Left lung (tissue), 14 donors: ENCODE measurements at places on chromosomes 2 and 18. TPM values are rescaled to one million over a fixed set of nuclear protein-coding genes. Genes with fewer than 3 reads are reported as not detected.

GRCh38 chr2:170742896-170743529 lies 27.2 kb upstream of the ERICH2 start:
- no peak for DNase-seq
- no peaks in the 10 kb centered on the region for H3K27me3 ChIP-seq
- H3K27ac ChIP-seq, result no peak overlapping the region
- no peaks in the 10 kb centered on the region for H3K36me3 ChIP-seq

GRCh38 chr18:5488844-5489243 lies 55.0 kb downstream of the EPB41L3 start:
- no peak for DNase-seq
- no peak overlapping the region for H3K27ac ChIP-seq
- H3K4me3 ChIP-seq, result no peak overlapping the region
- H3K36me3 ChIP-seq, result peaks cover 12% of the 10 kb centered on the region
- no peaks in the 10 kb centered on the region for H3K4me1 ChIP-seq

GRCh38 chr2:25337276-25337675 lies 4.4 kb downstream of the DNMT3A start:
- H3K4me3 ChIP-seq, result no peak overlapping the region
- no peak for DNase-seq
- H3K36me3 ChIP-seq, result no peaks in the 10 kb centered on the region
- H3K27ac ChIP-seq, result no peak overlapping the region

DNA sequence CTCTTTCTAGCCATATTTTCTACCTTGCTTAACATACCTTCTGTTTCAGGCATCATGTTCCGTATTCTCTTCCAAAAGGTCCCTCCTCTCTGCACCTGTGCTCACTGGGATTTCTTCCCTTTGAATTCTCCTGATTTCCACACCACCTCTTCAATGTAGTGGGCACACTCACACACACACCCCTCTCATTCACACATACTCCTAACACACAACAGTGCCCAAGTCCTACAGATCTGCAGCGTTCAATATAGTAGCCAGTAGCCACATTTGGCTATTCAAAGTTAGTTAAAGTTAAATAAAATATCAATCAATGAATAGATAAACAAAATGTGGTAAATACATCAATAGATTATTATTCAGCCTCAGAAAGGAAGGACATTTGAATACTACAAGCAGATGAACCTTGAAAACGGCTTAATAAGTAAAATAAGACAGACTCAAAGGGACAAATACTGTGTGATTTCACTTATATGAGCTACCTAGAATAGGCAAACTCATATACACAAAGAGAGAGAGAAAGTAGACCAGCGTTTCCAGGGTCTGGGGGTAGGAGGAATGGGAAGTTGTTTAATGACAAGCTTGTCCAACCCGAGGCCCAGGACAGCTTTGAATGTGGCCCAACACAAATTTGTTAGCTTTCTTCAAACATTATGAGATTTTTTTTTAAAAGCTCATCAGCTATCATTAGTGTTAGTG lies 34.4 kb downstream of the MYCN start:
- H3K4me3 ChIP-seq, result no peak overlapping the region
- no peaks in the 10 kb centered on the region for H3K36me3 ChIP-seq
- no peak overlapping the region for H3K27ac ChIP-seq
- DNase-seq, result no peak

- no peak for DNase-seq
- H3K36me3 ChIP-seq, result no peaks in the 10 kb centered on the region
- no peak overlapping the region for H3K27ac ChIP-seq
- no peaks in the 10 kb centered on the region for H3K27me3 ChIP-seq
Measured at GRCh38 chr2:5290900-5291546, 401.2 kb upstream of the SOX11 start.

DNA sequence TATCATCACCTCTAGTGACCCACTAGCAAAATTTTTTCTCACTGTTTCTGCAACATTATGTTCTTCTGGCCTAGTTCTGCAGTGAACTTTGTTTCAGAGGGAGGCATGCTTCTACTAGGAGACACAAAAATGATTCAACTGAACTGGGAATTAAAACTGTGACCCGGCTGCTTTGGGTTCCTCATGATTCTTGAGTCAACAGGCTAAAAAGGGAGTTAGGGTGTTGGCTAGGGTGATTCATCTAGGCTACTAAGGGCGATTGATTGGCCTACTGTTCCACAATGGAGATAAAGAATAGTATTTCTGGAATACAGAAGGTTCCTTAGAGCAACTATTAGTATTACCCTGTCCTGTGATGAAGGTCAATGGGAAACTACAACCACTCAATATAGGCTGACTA lies 179.5 kb downstream of the PPP1R1C start:
- H3K27ac ChIP-seq, result no peak overlapping the region
- H3K4me1 ChIP-seq, result no peaks in the 10 kb centered on the region
- no peaks in the 10 kb centered on the region for H3K36me3 ChIP-seq
- H3K4me3 ChIP-seq, result no peak overlapping the region
- no peak for DNase-seq
- H3K27me3 ChIP-seq, result no peaks in the 10 kb centered on the region

DNA sequence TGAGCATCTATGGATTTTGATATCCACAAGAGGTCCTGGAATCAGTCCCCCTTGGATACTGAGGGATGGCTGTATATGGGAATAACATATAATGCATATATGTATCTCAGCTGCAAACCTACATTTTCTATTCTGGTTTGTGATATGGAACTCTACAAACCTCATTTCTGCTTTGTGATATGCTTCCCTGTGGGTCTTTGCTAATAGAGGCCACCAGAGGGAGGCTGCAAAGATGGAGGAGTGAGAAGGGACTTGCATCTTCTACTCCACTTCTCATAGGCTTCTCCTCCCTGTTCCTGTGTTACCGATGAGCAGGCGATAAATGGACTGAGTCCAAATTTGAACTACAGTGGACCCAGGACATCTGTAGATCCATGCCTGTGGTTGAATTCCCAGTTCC lies 37.8 kb downstream of the ARID5A start:
- no peak overlapping the region for H3K27ac ChIP-seq
- no peak overlapping the region for H3K4me3 ChIP-seq
- no peaks in the 10 kb centered on the region for H3K4me1 ChIP-seq
- no peak for DNase-seq

- no peaks in the 10 kb centered on the region for H3K36me3 ChIP-seq
- DNase-seq, result no peak
- no peaks in the 10 kb centered on the region for H3K4me1 ChIP-seq
- H3K27me3 ChIP-seq, result no peaks in the 10 kb centered on the region
- H3K4me3 ChIP-seq, result no peak overlapping the region
- no peak overlapping the region for H3K27ac ChIP-seq
Measured at GRCh38 chr2:160538115-160538514, 44.5 kb upstream of the RBMS1 start.

GRCh38 chr2:59896499-59897245 lies 656.8 kb downstream of the BCL11A start:
- DNase-seq, result no peak
- H3K27me3 ChIP-seq, result no peaks in the 10 kb centered on the region
- no peaks in the 10 kb centered on the region for H3K36me3 ChIP-seq
- H3K4me3 ChIP-seq, result no peak overlapping the region
- H3K27ac ChIP-seq, result no peak overlapping the region

DNA sequence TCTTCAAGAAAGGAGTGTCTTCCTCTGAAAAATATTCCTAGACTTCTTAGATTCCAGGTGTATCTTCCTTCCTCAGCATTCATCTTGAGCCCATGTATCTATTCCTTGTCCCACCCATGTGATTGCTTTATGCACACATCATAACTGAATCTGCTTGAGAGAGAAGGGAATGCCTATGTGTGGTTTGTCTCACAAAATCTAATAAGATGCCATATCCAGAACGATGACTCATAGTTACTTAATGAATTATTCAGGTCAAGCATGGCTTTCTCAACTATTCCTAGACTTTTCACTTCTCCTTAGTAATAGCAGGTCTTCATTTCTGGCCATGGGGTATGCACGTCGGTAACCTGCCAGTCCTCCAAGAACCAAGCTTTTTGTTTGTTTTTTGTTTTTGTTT lies 121.8 kb downstream of the SETBP1 start:
- no peaks in the 10 kb centered on the region for H3K36me3 ChIP-seq
- H3K27ac ChIP-seq, result peak overlapping the region; percentile 21
- no peaks in the 10 kb centered on the region for H3K27me3 ChIP-seq
- H3K4me3 ChIP-seq, result no peak overlapping the region
- H3K4me1 ChIP-seq, result peaks cover 3% of the 10 kb centered on the region

GRCh38 chr2:43068041-43068533 lies 158.3 kb downstream of the ZFP36L2 start:
- peaks cover 7% of the 10 kb centered on the region for H3K4me1 ChIP-seq
- H3K4me3 ChIP-seq, result no peak overlapping the region
- H3K27ac ChIP-seq, result no peak overlapping the region
- no peak for DNase-seq

DNA sequence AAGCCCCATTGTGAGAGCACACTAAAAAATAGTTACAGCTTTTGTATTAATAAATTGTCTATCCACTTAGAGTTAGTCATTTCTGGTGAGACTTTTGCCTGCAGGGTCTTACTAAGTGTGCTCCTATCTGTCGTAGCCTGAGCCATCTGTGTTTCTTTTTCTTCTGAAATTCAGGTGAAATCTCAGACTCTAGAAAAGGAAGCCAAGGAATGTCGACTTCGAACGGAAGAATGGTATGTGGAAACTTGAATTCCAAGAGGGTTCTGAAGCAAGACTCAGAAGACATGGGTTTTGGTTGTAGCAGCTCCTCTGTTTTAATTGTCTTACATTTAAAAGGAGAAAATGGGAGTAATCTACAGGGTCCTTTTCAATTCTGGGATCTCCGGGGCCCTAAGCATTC lies 70.0 kb upstream of the STON1 start:
- no peak overlapping the region for H3K27ac ChIP-seq
- DNase-seq, result no peak
- no peaks in the 10 kb centered on the region for H3K27me3 ChIP-seq

SIX2 gene
- total RNA-seq, result 0.29 TPM

SAG gene
- total RNA-seq, result not detected

GRCh38 chr2:72155737-72156136 lies 8.1 kb upstream of the CYP26B1 start:
- H3K4me3 ChIP-seq, result no peak overlapping the region
- H3K36me3 ChIP-seq, result no peaks in the 10 kb centered on the region
- DNase-seq, result no peak
- H3K27me3 ChIP-seq, result no peaks in the 10 kb centered on the region
- H3K27ac ChIP-seq, result no peak overlapping the region
- H3K4me1 ChIP-seq, result no peaks in the 10 kb centered on the region

GNAL gene
- total RNA-seq, result 1.8 TPM

DNA sequence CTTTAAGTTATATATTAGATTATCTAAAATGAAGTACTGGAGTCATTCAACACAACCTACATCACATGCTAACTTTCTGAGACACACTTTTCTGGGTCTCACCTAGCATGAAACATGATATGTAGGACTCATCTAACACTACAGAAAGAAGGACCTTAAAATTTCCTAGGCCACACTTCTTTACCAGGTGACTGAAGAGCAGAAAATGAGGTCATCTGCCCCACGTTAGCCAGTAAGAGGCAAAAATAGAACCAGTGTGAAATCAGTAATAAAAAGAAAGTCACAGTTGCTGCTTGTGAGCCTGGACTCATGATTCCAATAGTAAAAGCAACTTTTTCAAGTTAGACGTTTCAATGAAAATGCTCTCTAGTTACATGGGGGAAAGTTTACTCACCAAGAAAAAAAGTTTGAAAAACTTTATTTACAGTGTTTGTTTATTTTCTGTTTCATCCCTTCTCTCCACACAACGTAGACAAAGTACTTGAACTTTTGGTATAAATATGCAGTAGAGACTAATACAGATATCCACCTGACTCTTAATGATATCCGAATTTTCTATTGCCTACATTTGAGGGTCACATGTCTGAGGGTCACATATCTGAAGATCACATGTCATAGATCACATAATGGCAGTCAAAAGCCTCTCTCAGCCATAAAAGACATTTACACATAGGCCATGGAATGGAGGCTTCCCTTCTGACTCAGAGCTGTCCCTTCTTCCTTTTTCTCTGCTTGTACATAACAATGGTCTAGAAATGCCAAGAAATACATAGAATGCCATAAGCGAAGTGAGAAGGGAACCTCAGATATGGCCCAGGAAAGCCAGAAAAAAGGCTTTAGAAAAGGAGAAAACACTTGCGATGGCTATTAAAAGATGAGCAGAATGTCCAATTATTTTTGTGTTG lies 362.9 kb downstream of the ZEB2 start:
- H3K36me3 ChIP-seq, result no peaks in the 10 kb centered on the region
- no peaks in the 10 kb centered on the region for H3K4me1 ChIP-seq
- DNase-seq, result no peak
- no peak overlapping the region for H3K27ac ChIP-seq
- H3K27me3 ChIP-seq, result no peaks in the 10 kb centered on the region

SLC23A3 gene
- 3.8 TPM for total RNA-seq

DNA sequence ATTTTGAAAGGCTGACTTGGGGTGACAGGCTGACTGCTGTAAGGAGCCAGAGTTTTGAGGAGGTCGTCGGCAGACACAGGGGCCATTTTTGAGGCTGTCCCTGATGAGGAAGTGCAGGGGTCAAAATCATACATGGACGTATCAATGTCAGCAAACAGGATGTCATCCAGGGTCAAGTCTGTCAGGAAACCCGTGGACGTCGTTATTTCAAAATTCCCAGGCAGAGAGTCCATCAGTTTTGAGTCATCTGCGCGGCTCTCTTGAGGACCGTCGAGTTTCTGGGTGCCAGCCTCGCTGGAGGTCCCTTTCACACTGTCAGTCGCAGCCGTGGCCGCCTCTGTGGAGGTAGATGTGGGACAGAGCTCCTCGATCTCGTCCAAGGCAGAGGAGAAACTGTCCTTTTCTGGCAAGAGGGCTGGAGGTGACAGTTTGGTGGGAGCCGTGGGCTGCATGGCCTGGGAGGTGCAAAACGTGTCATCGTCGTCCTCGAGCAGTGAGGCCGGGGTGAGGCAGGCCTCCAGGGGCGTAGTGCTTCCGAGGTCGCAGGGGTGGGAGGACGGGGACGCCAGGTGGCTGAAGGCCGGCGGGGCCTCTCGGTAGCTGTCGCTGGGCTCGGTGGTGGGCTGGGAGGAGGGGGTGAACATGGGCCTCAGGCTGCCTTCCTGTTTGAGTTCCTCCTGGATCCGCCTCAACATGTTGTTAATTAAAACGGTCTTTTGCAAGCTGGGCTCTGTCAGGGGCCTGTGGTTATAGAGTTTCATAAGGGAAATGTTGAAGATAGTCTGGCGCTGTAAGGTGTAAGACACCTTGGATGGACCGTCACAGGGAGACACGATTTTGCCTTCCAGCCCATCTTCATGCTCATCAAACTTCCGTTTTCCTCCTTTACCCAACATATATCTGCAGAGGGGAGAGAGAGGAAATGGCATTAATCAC lies 17.5 kb downstream of the SERTAD2 start:
- H3K36me3 ChIP-seq, result no peaks in the 10 kb centered on the region
- H3K27ac ChIP-seq, result no peak overlapping the region
- no peaks in the 10 kb centered on the region for H3K27me3 ChIP-seq
- no peak for DNase-seq
- H3K4me1 ChIP-seq, result no peaks in the 10 kb centered on the region
- H3K4me3 ChIP-seq, result no peak overlapping the region

- H3K27ac ChIP-seq, result no peak overlapping the region
- DNase-seq, result no peak
- H3K27me3 ChIP-seq, result no peaks in the 10 kb centered on the region
- peaks cover 10% of the 10 kb centered on the region for H3K4me1 ChIP-seq
Measured at GRCh38 chr2:160700021-160700814, 206.6 kb upstream of the RBMS1 start.
